Pons (tissue), 1 donor: ENCODE measurements at places on chromosomes 1 and 21.
A peak's percentile ranks its signal among the peaks of the same experiment; 100 is the strongest.

- no peak for DNase-seq
Measured at GRCh38 chr1:147214325-147214724, 10.8 kb downstream of the FMO5 start.

GRCh38 chr21:17578162-17578561 is 34.5 kb downstream of the BTG3 start:
- DNase-seq = no peak

- no peak for DNase-seq
Measured at GRCh38 chr1:197904126-197904787, 1.8 kb downstream of the C1orf53 start.

DNA sequence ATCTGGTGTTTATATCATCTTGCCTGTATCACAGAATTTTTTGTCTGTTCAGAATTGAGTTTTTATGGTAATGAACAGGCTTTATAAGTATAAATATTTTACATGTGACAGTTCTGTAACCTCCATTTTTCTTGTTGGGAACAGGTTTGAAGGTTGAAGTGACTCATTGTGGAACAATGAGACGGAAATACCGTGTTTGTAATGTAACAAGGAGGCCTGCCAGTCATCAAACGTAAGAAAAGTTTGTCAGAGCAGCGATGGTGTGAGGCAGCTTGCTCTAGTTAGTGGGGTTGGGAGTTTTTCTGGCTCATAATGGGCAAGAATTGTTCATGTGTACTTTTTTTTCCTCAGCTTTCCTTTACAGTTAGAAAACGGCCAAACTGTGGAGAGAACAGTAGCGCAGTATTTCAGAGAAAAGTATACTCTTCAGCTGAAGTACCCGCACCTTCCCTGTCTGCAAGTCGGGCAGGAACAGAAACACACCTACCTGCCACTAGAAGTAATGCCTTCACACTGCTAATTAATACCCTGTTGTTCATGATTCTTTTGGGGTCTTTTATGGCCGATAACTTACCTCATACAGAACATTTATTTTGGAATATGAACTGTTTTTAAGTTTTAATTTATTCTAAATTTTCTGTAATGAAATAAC is 75.2 kb upstream of the TEKT2 start:
- DNase-seq = no peak

GRCh38 chr1:58620259-58620658 is 43.2 kb upstream of the TACSTD2 start:
- DNase-seq = no peak

GRCh38 chr1:30856260-30856790 is 52.2 kb downstream of the SDC3 start:
- DNase-seq = no peak

GRCh38 chr1:160219062-160219929 is 14.1 kb downstream of the PEA15 start:
- DNase-seq = peak; percentile 94

DNA sequence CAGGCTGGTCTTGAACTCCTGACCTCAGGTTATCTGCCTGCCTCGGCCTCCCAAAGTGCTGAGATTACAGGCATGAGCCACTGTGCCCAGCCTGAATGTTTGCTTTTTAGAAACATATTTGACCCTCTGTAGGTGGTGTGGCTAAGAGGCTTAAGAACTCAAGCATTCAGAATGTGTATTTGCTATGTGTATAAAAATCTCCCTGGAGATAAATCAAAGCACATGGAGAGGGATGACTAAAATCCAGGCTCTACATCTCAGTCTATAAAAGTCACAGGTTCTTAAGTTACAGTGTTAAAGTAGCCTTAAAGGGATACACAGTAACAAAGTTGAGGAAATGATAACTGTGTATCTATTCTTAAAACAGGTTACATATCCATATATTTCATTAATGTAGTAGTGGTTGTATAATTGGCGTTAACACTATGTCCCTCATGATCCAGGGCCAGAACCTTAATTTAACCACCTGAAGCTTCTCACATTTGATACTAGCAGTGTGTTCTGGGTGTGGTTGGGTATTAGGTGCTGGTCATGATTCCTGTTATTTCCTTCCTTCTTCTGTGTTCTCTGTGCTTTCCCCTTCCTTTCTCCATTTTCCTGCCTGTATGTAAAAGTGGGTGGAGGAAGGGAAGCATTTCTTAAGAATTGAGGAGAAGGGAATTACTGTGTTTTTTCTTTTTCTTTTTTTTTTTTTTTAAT is 16.2 kb downstream of the GIPC2 start:
- DNase-seq = no peak

- no peak for DNase-seq
Measured at GRCh38 chr1:234631721-234632125, 21.7 kb upstream of the IRF2BP2 start.
